ENCODE measurements at places on chromosomes 4 and X. TPM values are rescaled to one million over a fixed set of nuclear protein-coding genes. Genes with fewer than 3 reads are reported as not detected.

CT45A2 gene
- total RNA-seq, result not detected

SERPINA7 gene
- 0.75 TPM for total RNA-seq

VCX3B gene
- total RNA-seq, result not detected

ARSD gene
- 91.9 TPM for total RNA-seq

PPP2R2C gene
- 2.2 TPM for total RNA-seq

MAGEB16 gene
- total RNA-seq, result not detected

FAM236C gene
- total RNA-seq, result not detected

S100P gene
- not detected for total RNA-seq

DOK7 gene
- 33.5 TPM for total RNA-seq

ARHGAP24 gene
- total RNA-seq, result 13.9 TPM

KLHL34 gene
- total RNA-seq, result not detected
